ENCODE measurements at places on chromosomes 12 and 14.

DNA sequence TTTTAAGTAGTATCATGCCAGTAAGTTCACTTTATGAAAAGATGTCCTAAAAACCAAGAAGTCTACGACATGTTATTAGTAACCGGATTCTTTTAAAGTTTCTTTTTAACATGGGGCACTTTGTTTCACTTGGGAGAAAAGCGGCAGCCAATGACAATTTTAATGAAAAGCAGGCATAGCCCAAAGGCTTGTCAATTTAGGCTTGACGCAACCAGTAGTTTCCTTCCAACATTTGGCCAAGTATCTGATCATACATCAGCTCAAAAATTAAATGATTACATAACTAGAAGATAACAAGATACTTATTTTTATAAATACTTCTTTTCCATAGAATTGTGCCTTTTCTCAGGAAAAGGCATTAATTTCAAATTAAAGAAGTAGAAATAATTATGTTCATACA is 112.8 kb downstream of the TXNDC16 start:
- no peak for DNase-seq

DNA sequence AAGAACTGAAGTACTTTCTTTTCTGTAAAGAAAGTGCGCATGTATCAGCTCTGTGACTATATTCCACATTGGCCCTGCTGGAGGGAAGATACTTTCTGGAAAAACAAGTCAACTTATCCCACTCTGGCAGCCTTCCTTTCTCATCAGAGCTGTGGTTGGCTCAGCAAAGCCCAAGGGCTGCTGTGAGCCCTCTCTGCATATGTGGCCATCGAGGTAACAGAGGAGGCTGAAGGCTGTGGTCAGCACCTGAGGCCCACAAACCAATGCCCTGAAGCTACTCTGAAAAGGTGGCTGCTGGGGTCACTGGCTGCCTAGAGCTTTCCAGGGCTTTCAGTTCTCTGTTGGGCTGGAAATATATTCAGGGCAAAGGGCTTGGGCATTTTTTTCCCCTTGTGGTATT is 70.8 kb upstream of the IGF1 start:
- no peak for DNase-seq

GRCh38 chr12:32894566-32894965 is 2.0 kb downstream of the PKP2 start:
- no peak for DNase-seq

DNA sequence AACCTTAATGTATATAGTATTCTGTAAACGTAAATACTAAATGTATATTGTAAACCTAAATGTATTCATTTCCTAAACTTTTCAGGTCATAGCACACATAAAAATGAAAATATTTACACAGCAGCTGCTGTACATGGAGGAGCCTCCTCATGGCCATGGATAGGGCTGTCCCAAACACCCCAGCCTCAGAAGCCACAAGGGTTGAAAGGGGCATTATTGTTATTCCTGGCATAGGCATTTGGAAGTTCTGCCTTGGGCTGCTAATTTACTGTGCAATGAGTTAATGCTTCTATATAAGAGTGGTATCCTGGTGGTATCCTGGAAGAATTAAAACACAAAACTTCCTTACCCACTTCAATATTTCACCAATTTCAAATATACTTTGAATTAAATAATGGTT is 159.4 kb downstream of the SLC5A8 start:
- no peak for DNase-seq

DNA sequence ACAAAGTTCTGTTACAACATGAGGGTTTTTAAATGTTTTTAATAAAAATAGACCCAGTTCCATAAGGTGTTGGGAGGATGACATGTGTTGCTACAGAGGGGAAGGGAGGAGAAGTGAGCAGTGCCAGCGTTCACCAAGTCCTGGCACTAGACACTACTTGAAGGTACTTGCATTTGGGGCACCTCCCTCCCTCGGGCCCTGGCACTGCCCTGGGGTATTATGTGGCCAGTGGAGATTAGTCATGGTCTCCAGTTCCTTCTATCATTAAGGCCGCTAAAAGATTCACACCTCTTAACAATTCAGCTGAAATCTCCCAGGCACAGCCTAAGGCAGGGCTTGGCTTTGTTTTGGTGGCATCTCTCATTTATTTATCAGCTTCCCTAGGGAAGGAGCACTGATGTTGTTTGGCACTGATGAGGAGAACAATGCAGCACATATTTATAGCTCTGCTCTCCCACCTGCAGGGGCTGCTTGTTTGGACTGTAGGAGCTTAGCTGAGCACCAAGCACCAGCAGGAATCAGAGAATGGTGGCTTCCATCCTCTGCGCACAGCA is 155.5 kb upstream of the NTF3 start:
- no peak for DNase-seq

- no peak for DNase-seq
Observed at GRCh38 chr14:76761960-76762410, 717 bp downstream of the VASH1 start.

GRCh38 chr14:99524804-99525698 is 43.8 kb downstream of the CCNK start:
- DNase-seq, result no peak

DNA sequence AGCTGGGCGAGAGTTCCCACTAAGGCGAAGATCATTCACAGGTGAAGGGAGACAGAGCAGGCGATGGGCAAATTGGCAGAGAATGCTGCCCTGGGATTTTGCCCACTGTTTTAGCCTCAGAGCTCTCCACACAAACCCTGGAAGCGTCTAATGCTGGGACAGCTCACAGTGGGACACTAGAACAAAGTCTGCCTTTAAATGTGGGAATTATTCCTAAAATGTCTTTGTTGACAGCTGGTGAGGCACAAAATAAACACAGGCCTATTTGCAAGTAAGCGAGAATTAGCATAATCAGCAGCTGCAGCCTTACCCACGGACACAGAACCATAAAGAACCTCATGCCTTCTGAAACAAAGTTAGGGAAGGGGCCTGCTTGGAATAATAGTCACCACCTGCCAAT is 824.5 kb downstream of the AACS start:
- DNase-seq, result no peak

- DNase-seq, result no peak
Observed at GRCh38 chr12:29944269-29945000, 160.7 kb upstream of the TMTC1 start.

GRCh38 chr12:77510985-77511384 is 319.7 kb upstream of the NAV3 start:
- DNase-seq, result no peak

DNA sequence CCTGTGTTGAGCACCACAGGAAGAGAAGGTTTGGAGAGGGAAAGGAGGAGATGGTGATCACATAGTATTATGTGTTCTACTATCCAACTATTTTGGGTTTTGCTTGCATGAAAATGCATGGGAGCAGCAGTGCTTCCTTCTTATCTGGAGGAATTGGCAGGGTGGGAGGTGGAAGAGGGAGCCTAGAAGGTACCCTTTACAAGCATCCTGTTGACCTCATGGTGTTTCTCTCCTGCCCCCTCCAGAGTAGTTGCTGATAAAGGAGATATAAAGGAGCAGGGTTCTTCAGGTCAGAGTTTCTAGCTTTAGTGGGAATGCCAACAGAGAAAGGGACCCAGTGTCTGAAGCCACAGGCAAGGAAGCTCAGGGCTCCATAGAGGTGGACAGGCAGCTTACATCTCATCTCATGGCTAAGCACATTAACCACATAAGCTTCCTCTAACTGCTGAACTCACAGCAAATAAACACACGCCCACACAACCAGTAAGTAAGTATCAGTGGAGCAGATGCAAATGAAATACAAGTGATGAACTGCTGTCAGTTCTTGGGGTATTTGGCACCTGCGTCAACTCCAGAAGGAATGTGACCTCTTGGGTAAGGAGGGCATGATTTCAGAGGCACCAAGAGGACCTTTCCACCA is 174.2 kb upstream of the SLC38A2 start:
- no peak for DNase-seq

GRCh38 chr12:89698607-89699006 is 10.0 kb downstream of the ATP2B1 start:
- DNase-seq, result no peak

DNA sequence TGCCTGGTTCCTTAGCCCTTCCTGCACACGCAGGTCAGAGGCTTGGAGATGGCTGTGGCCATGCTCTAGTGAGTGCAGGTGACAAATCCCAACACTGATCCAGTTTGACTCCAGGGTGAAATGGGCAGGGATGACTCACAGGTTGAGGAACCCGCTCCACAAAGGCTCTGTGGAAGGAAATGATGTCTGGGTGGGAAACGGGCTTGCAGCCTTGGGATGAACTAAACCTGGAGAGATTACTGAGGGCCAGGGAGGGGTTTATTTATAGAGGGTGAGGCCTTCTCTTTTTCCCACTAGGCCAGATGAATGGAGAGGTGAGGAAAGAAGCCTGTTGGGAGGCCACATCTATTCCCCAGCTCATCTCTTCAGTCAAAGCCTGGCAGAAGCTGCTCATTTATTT is 29.3 kb upstream of the EMP1 start:
- DNase-seq, result no peak

- no peak for DNase-seq
Observed at GRCh38 chr12:84730561-84731162, 181.9 kb downstream of the SLC6A15 start.

- DNase-seq, result no peak
Observed at GRCh38 chr14:59435987-59436386, 29.2 kb downstream of the GPR135 start.

DNA sequence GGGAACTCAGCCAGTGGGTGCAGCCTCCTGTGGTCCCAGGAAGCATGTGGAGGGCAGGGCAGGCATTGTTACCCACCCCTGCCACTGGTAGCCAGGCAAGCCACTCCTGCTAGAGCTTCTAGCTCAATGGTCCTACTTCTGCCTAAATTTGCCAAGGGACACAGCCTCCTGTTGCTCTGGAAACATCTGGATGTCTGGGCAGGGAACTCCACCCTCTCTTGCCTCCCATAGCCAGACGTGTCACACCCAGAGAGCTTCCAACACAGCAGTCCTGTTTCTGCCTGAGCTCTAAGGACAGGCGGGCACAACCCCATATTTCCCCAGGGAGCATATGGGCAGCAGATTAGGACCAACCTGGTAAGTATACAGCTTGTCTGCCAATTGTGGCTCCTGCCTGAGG is 350.2 kb downstream of the GLT1D1 start:
- no peak for DNase-seq

GRCh38 chr12:116931665-116932064 is 20.9 kb downstream of the FBXW8 start:
- DNase-seq, result no peak

GRCh38 chr14:81396113-81396512 is 4.0 kb downstream of the STON2 start:
- DNase-seq, result no peak

GRCh38 chr12:87136330-87136976 is 880.3 kb upstream of the MGAT4C start:
- no peak for DNase-seq

DNA sequence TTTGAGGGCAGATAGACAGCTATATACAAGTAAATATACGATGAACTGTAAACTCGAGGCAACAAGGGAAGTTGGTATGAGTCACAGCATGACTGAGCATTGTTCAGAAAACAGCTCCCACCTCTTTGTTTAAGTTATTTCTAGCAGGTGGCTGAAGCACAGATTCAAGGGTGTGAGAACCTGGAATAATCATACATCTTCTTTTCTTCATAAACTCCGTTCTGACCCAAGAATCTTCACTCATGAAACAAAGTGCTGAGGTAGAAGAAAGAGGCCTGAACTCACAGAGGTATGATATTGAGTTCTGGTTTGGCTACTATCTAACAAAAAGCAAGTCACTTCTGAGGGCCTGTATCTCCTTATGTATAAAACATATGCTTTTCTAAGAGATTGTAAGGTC is 364.1 kb upstream of the KITLG start:
- DNase-seq, result no peak

DNA sequence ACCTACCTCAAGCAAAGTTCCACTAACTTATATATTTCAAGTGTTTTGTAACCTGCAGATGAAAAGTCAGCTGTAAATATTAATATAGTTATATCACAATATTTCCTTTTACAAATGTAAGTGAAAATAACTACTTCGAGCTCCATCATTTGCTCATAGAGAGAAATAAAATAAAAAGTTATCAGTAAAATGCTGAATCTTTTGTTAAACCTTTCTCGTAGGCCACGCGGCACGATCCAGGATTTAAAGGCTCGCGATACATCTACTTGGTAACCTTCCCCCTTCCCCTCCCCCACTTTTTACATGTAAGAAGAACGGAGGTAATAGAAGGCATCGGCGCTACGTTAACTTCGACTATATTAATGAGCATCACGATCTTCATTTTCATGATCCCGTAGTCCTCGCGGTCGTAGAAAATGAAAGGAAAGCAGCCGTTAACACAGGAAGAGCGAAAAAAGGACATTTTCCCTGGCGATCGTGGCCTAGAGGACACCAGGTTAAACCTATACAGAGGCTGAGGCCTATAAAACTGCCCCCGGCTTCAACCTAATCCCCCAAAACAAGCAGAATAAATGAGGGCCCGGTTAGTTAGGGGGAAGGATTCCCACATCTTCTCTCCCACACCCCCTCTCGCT is 508 bp downstream of the HNRNPC start:
- no peak for DNase-seq

DNA sequence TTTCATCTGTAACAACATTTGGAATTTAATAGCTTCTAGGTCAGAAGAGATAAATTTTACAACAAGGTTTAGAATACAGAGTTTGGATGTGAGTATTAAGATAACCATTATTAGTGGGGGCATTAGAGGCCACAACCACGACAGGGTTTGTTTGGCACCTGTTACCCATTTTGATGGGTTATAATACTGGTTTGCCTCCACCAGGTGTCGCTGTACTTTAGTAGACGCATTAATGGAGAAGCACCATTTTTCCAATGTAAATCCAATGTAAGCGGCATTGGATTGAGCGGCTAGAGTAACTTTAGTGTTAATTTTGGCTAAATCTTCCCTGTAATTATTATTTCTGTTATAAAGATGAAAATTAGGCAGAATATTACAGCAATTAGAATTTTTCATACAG is 136.2 kb downstream of the SLCO1B3 start:
- DNase-seq, result no peak

- DNase-seq, result no peak
Observed at GRCh38 chr12:10466311-10466710, 13.1 kb upstream of the KLRC1 start.

- no peak for DNase-seq
Observed at GRCh38 chr14:58782011-58782410, 144.2 kb downstream of the DACT1 start.

DNA sequence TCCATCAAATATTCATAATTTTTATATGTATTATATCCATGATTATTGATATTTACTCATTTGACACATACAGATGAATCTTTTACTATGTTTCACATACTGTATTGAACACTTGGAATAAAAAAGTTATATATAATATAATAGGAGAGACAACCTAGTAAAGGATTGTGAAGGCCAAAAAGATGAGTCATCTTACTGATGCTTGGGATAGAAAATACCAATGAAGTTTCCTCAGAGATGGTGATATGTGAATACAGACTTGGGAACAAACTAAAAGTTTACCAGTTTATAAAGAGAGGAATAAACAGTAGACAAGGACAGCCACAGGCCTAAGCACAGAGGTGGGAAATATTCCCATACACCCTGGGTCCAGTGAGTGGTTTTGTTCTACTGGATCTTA is 743.9 kb upstream of the FLRT2 start:
- DNase-seq, result no peak

All from activated gamma-delta T cell (primary cell).